ENCODE measurements at places on chromosomes 3 and 15.

DNA sequence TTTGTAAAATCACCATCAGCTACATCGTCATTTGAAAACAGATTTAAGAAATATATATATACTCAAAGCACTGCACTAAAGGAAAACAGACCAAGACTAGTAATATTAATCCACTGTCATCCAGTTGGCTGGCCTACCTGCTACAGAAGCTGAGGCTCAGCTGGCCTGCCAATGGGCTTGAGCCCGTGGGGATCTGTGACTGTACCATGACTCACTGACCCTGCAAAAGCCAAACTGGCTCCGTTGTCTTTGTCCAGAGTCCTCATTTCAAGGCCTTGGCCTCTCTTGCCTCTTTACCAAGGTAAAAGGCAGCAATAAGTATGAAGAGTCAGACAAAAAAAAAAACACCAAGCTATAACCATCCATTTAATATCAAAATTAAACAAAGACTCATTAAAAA is 463.5 kb upstream of the RASGRP1 start:
- peak; percentile 70 for DNase-seq

DNA sequence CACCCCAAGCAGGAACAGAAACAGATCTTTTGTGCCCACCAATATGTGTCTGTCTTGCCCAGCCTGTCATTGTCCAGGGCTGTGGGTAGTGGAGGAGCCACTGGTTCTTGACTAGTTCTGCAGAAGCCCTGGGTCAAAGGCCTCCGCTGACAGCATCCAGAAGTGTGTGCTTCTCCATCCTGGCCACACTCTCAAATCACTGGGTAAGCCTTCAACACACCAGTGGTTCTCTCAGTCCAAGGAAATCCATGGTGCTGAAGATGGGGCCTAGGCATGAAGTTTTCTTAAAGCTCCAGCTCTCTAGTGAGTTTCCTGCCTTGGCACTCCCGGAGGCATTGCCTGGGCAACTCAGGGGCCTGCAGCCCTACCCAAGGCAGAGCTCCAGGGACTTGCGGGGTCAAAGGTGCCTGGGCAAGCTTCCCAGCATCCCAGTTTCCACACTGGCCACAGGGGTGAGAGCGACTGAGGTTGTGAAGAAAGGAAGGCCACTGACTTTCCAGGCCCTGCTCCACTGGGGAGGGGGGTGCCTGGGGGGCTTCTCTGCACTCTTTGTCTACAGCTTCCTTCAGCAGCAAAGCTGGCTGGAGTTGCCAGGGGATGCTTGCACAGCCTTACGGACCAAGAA is 37.9 kb upstream of the RPL32 start:
- DNase-seq: no peak

GRCh38 chr15:98827217-98827616 is 178.9 kb downstream of the IGF1R start:
- no peak for DNase-seq

GRCh38 chr15:53378096-53378800 is 381.2 kb downstream of the WDR72 start:
- DNase-seq: no peak

GRCh38 chr3:58068122-58068809 is 60.0 kb downstream of the FLNB start:
- DNase-seq: no peak
